Activated T-helper 1 cell treated with anti-CD3 and anti-CD28 coated beads, Interleukin-2, amount 50 U/mL, for 16 hours (primary cell): ENCODE measurements at places on chromosomes 11 and 22.

- no peak for DNase-seq
These were observed 229.9 kb upstream of the ANO5 start for GRCh38 chr11:21963013-21963412.

- DNase-seq = no peak
These were observed 343.5 kb downstream of the TENM4 start for GRCh38 chr11:79097246-79097875.

DNA sequence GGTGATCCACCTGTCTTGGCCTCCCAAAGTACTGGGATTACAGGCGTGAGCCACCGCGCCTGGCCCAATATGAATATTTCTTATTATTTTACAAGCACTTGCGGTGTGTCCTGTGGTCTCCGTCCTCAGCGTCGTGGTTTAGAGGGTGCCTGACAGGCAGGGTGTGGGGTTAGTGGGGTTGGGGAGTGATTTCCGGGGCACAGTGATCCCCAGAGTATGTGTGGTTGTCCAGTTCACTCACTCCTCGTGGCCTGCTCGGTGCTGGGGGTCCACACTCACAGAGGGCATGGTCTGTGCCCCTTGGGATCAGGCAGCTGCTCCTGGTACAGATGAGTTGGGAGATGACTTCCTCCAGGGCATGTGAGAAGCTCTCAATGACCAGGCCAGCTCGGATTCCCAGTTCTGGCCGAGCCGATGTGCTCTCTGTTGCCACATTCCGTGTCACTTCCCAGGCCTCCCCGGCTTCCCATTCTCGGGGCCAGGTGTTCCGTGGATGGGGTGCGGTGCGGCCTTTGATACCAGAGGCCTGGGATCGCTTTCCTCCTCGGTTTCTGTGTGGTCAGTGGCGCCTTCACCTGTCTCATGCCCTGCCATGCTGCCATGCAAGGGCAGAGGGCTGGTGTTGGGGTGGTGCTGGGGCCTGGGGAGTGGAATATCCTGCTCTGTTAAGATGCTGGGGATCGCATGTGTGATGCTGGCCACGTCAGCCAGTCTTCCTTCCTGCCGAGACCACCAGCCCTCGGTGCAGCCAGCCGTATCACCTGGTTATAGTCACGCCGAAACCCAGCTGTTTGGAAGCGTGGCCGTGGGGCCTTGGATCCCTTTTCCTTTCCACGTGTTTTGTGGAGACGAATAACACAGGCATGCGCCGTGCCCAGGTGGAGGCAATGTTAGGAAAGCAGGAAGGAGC lies 39.6 kb downstream of the PARVB start:
- no peak for DNase-seq

GRCh38 chr22:19862619-19863246 lies 8.1 kb upstream of the GNB1L start:
- DNase-seq = no peak

DNA sequence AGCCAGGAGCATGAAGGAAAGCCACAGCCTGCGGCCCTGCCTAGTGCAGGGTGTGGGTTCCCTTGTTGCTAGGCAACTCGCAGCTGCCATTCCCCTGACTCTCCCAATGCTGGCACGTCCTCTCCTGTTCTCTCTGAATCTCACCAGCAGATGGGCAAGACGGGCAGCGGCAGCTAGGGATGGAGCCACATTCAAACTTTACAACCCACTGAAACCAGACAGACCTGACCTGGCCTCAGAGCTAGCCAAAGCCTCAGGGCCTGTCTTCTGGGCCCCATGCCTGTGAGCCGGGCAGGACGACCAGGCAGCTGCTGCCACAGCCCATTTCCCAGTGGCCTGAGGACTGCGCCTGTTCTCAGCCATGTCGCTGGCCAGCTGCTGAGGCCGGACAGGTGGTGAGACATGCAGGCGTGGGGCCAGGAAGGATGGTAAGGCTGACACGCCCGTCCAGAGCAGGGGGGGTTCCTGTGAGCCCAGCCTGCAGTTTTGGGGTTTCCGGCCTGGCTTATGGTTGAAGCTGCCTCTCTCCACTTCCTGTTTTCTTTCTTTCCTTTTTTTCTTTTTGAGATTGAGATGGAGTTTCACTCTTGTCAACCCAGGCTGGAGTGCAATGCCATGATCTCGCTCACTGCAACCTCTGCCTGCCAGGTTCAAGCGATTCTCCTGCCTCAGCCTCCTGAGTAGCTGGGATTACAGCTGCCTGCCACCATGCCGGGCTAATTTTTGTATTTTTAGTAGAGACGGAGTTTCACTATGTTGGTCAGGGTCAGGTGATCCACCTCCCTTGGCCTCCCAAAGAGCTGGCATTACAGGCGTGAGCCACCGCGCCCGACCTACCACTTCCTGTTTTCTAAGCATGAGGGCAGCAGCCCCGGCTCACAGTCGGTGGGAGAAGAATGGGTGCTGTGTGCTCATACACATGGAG lies 4.1 kb downstream of the SUN2 start:
- peak; percentile 56 for DNase-seq

GRCh38 chr11:109847621-109848020 lies 245.6 kb upstream of the ZC3H12C start:
- no peak for DNase-seq

GRCh38 chr11:70542406-70542805 lies 144.1 kb downstream of the CTTN start:
- DNase-seq = no peak

- no peak for DNase-seq
These were observed 56.4 kb downstream of the CEP164 start for GRCh38 chr11:117384045-117384444.

DNA sequence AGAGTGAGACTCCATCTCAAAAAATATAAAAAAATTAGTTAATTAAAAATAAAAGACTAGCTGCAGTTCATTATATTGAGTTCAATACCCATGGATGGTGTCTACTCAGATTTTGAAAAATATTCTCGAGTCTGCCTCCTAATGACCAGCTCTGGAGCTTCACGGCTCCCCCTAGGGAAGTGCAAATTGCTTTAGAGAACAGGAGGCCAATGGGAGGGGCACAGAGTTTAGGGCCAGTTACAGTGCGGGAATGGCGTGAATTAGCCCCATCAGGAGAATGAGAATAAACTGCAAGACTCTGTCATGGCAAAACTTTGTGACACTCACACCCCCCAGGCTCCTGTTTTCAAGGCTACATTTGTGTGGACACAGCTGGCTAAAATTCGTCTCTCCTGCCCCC lies 4.6 kb downstream of the FGF4 start:
- no peak for DNase-seq

DNA sequence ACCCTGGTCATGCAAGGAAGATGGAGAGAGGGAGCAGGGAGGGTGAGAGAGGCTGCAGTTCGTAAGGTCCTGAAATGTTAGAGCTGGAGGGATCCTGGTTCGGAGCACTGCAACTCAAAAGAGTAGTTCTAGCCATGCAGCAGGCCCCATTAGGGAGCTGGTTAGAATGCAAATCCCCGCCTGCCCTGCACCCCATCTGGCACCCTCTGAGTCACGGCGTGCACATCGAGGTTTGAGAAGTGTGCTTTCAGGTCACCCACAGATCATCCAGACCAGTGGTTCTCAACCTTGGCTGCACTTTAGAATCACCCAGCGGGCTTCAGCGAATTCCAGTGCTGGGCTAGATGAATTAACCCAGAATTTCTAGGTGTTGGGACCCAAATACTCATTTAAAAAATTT lies 48.2 kb downstream of the ST3GAL4 start:
- DNase-seq = no peak

GRCh38 chr11:10519630-10520029 lies 21.4 kb downstream of the RNF141 start:
- no peak for DNase-seq

GRCh38 chr11:45658292-45658991 lies 7.0 kb downstream of the CHST1 start:
- no peak for DNase-seq

GRCh38 chr11:115720602-115721245 lies 216.5 kb upstream of the CADM1 start:
- DNase-seq = no peak

DNA sequence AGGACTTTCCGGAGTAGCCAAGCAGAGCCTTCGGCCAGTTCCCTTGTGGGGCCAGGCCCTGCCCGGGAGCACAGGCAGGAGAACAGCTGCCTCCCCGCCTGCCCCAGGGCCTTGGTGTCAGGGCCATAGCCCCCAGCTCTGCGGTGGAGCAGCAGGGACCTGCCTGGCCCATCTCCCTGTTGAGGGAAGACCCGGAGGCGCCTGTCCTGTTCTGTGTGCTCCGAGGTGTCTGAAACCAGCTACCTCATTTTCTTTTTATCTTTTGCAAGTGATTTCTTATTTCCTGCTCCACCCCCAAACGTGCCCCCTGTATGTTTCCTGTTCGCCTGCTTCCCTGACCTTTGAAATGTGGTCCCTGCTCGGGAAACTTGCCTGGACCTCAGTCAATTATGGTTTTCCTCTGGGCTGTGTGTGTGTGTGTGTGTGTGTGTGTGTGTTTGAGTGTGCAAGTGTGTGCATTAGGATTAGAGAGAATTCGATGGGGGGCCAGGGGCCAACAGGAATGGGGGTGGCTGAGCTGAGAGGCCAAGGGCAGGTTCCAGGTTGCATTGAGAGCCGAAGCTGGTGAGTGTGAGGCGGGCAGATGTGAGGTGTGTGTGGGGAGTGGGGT lies 19.1 kb downstream of the LRP5 start:
- no peak for DNase-seq

DNA sequence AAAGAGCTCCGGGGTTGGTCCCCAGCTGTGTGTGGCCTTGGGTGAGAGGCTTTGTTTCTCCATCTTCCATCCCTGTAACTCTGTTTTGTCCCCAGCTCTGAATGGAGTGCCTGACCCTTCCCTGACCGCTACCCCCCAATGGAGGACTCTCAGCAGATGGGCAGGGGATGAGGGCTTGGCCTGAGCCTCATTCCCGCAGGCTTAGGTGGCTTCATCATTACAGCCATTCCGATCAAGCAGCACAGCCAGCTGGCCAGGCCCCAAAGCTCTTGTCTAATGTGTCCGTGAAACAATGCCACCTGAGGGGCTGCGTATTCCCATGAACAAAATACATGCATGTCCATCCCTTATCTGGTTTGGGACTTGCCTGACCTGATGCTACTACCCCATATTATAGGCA lies 3.9 kb upstream of the CDC42EP2 start:
- no peak for DNase-seq

DNA sequence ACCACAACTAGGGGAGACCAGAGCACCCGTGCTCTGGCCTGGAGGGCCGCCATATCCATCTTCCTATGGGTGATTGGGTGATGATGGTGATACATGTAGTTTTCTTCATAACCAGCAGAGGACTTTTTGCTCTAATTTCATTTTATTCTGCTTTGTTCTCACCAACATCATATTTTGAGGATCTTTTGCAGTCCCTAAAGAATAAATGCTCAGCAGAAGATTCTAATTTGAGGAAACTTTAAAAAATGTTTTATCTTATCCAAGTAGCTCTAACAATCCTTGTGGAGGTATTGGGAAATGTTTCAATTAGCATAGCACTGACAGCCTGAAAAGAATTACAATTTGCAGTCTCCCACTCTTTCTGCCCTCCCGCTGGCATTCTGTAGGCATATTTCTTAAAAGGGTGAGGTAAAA lies 544.0 kb downstream of the NTM start:
- no peak for DNase-seq

DNA sequence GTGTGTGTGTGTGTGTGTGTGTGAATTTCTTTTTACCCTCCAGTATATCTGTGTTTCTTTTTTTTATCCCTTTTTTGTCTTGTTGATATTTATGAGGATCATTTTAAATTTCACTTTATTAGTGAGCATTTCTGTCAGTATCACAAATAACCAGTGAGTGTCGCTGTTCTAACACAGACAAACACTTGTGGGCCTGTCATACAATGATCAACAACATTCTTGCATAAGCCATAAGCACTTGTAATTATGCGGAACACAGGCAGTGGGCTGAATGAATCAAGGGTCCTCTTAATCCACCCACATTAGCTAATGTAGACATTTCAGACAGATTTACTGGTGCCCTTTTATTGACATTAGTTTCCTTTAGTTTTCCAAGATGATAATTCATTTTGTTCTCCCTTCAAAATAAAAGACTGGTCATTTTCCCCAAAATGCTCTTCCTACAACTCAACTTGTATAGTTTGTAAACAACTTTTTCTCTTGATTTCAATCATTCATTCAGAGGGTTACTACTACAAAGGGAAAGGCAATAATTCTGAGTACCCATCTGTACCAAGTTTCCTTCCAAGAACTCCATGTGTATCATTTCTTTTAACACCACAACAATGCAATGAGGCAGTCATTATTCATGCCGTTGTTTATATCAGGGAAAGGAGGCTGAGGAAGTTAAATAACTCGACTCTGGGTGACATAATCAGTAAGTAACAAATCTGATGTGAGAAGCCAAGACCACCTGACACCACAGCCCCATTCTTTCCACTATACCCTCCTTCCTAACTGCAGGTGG lies 34.5 kb upstream of the ANO3 start:
- no peak for DNase-seq

- no peak for DNase-seq
These were observed 3.8 kb upstream of the PIK3IP1 start for GRCh38 chr22:31295831-31296657.

DNA sequence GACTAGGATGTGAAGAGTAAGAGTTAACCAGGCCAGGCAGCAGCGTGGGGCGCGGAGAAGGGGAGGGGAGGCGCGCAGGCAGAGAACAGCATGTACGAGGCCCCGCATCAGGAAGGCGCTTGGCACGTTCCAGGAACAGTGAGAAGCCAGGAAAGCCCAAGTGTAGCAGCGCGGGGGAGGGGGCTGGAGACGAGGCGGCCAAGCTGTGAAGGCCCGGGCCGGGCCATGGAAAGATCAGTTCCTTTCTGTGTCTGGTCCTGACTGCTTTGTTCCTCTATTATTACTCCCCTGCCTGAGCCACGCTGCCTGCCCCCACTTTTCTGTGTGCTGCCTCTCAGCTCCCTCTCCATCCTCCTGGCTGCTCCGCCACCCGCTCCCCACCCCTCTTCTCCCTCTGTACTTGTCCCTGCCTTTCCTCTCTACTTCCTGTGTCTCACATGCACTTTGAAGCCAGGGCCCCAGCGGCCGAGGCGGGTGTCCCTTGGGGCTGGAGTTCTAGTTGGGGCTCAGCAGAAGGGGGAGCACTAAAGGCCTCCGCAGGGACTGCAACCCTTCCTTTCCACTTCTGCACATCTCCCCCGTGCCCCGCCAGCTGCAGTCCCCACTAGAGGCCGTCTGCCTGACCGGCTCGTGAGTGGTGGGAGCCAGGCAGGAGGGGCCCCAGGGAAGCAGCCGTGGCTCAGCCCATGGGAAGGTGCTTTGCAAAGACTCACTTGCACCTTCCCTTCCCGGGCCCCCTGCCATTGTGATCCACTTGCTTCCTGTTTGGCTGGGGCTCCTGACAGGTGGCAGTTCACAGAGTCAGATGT lies 63.7 kb downstream of the PRDM11 start:
- DNase-seq = no peak

GRCh38 chr22:21446128-21446826 lies 20.9 kb upstream of the TMEM191C start:
- DNase-seq = no peak

DNA sequence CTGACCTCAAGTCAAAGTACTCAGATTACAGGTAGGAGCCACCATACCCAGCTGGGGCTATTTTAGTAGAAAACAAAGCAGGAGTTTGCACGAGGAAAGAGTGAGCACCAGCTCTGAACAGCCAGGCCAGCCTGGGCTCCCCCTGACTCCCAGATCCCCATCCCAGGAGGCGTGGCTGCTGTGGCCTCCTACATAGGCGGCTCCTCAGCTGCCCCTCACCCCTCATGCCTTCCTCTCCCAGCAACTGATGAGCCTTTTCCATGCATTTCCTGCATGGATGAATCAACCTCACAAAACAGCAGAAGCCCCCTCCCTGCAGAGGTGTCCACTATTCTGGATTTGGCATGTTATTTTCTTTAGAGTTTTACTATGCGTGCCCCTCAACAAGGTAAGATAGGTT lies 10.5 kb upstream of the FLRT1 start:
- no peak for DNase-seq
